Activated T-cell treated with anti-CD3 and anti-CD28 coated beads, Interleukin-2, amount 50 U/mL, for 72 hours (primary cell): ENCODE measurements at places on chromosomes 6 and 20. TPM values are rescaled to one million over a fixed set of nuclear protein-coding genes. Genes with fewer than 3 reads are reported as not detected.
A peak's percentile ranks its signal among the peaks of the same experiment; 100 is the strongest.

GRCh38 chr20:2348336-2348735, 32.4 kb upstream of the TGM6 start:
- no peak for DNase-seq
- H3K4me1 ChIP-seq: peaks cover 7% of the 10 kb centered on the region
- no peak overlapping the region for H3K27ac ChIP-seq
- no peak overlapping the region for H3K4me3 ChIP-seq

- H3K4me1 ChIP-seq: no peaks in the 10 kb centered on the region
- DNase-seq: no peak
- no peaks in the 10 kb centered on the region for H3K36me3 ChIP-seq
- no peak overlapping the region for H3K27ac ChIP-seq
- H3K27me3 ChIP-seq: peaks cover 50% of the 10 kb centered on the region
- no peak overlapping the region for H3K4me3 ChIP-seq
These were observed 73.7 kb upstream of the EXOC2 start for GRCh38 chr6:766625-767024.

DNA sequence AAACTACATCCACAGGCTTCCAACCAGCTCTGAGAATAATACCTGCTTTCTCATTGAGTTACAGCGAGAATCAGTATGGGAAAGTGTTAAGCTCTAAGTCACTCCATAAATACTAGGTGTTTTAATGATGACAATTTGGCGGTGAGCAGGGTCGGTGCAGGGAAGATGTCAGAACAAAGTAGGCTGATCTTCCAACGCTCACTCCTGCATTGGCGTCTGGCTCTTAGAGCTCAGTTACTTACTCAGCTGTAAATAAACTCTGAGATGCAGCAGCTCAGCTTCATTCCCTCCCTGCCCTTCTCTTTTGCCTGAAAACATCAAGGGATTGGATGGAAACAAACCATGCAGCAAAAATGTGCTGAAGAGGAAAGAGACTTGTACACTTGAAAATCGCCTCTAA, 102.5 kb upstream of the SPACA1 start:
- no peaks in the 10 kb centered on the region for H3K4me1 ChIP-seq
- no peak overlapping the region for H3K4me3 ChIP-seq
- DNase-seq: no peak
- H3K27me3 ChIP-seq: peaks cover 44% of the 10 kb centered on the region
- H3K27ac ChIP-seq: no peak overlapping the region
- no peaks in the 10 kb centered on the region for H3K36me3 ChIP-seq

DNA sequence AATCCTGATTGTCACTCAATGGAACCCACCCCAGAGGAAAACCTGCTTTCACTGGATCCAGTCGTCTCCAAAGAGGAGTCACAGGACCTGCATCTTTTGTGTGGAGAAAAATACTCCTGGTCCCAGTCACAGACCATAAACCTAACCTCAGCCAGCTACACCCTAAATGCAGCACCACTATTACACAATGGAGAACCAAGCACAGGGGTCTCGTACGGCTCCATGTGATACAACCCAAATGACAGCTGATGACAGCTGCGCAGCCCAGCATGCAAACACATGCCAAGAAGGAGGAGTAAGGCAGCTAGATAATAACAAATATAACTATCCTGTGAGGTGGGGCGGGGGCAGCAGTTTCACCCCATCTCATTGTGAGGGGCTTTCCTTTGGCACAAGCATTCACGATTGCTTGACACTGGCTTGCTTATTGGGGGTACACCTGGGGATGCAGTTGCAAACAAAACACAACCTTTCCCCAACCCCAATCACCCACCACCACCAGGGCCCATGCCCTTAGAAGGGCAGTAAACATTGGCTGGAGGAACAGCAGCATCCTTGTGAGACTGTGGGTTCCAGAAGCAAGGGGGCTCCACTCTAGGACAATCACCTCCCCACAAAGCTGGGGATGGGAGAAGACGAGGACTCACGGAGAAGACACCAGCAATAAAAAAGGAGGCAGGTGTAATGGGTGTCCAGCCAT, 51.5 kb downstream of the TRERF1 start:
- no peaks in the 10 kb centered on the region for H3K27me3 ChIP-seq
- H3K4me1 ChIP-seq: peaks cover 79% of the 10 kb centered on the region
- DNase-seq: no peak
- peak overlapping the region; percentile 27 for H3K4me3 ChIP-seq

DNA sequence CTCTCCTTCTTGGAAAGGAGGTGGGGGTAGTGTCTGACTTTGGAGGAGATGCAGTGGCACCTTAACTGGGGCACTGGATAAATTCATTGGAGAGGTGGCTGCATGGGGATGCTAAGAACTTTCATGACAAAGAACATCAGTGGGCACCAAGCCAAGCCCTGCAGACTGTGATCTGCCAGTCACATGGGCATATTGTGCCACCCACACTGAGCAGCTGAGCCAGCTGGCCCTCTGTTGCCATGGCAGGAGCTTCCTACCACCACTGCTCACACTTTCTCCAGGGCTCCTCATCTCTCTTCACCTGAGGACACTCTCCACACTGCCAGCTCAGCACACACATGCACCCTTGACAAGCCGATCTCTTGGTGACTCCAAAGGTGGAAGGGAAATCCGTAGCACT, 715.6 kb downstream of the QKI start:
- H3K36me3 ChIP-seq: no peaks in the 10 kb centered on the region
- H3K27ac ChIP-seq: no peak overlapping the region

- H3K27me3 ChIP-seq: peaks cover 7% of the 10 kb centered on the region
- DNase-seq: no peak
- no peaks in the 10 kb centered on the region for H3K36me3 ChIP-seq
- no peak overlapping the region for H3K27ac ChIP-seq
- H3K4me3 ChIP-seq: no peak overlapping the region
- H3K4me1 ChIP-seq: no peaks in the 10 kb centered on the region
These were observed 61.3 kb upstream of the ZNFX1 start for GRCh38 chr20:49339123-49339522.

DNA sequence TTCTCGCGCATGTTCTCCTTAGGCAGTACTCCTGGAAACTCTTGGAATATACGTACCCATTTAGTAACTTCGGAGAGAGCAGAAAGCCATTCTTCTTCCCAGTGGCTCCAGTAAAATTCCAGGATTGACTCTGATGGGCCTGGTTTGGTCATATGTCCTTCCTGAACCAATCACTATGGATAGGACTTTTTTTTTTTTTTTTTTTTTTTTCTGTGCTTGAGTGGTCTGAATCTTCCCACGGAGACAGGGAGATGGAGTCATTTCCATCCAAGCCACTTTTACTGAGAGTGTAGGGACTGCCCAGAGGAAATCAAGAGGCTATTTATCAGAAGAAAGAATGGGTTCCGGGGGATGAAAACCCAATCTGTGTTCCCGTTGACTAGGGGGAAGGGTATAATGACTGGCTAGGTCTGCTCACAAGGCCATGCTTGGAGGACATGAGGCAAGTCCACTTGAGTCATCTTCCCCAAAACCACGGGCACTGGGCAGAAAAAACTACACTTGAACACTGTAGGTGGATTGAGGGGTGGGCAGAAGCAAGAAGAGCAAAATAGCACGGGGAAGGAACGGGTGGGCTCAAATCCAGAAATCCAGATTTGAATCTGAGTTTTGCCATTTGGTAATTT, 35.4 kb upstream of the MRPS18A start:
- H3K27ac ChIP-seq: no peak overlapping the region
- H3K4me1 ChIP-seq: peaks cover 46% of the 10 kb centered on the region
- no peak for DNase-seq
- no peak overlapping the region for H3K4me3 ChIP-seq

GRCh38 chr6:43517505-43518357, 842 bp downstream of the POLR1C start:
- H3K27me3 ChIP-seq: no peaks in the 10 kb centered on the region
- peaks cover 6% of the 10 kb centered on the region for H3K36me3 ChIP-seq
- no peak overlapping the region for H3K4me3 ChIP-seq
- DNase-seq: no peak
- peaks cover 5% of the 10 kb centered on the region for H3K4me1 ChIP-seq

- DNase-seq: no peak
- no peak overlapping the region for H3K4me3 ChIP-seq
- H3K27me3 ChIP-seq: no peaks in the 10 kb centered on the region
- peaks cover 17% of the 10 kb centered on the region for H3K4me1 ChIP-seq
These were observed 16.1 kb upstream of the ZBTB22 start for GRCh38 chr6:33333666-33334065.

DNA sequence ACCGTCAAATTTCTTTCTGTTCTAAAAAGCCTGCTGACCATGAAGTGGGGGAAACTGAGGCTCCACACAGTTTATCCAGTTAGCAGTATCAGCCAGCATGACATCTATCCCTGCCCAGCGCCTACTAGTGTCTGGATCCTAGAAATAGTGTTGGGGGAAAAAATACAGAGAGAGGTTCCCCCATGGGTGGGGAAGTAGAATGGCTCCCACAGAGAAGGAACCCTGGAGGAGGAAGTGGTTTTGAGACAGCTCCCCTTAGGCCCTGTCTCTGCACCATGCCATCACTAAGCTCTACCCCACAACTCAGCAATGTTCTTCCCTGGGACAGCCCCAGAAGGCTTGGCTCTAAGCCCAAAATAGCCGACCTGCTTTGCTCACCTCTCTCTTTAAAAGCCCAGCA, 153.4 kb downstream of the MBOAT1 start:
- no peak overlapping the region for H3K4me3 ChIP-seq
- H3K36me3 ChIP-seq: no peaks in the 10 kb centered on the region
- no peak for DNase-seq
- peaks cover 5% of the 10 kb centered on the region for H3K4me1 ChIP-seq
- no peaks in the 10 kb centered on the region for H3K27me3 ChIP-seq

GRCh38 chr20:38779247-38780097, 26.0 kb upstream of the PPP1R16B start:
- peaks cover 3% of the 10 kb centered on the region for H3K36me3 ChIP-seq
- H3K27ac ChIP-seq: no peak overlapping the region
- no peaks in the 10 kb centered on the region for H3K27me3 ChIP-seq
- peak overlapping the region; percentile 47 for H3K4me3 ChIP-seq

DNA sequence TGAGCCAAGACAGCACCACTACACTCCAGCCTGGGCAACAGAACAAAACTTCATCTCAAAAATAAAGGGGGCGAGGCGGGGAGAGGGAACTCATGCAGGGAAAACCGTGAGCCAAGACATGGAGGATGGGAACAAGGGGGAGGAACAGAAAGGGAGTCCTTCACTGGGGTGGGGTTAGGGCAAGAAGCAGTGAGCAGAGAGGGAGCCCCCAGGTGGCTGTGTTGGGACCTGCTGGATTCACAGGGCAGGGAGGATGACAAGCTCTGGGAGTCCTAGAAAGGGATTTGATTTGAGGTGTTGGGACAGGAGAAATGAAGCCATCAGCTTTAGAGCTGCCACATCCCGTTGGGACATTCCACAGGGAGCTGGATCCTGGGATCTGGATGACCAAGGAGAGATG, 90.6 kb upstream of the TOP1 start:
- H3K27ac ChIP-seq: no peak overlapping the region
- H3K4me3 ChIP-seq: no peak overlapping the region
- H3K4me1 ChIP-seq: peaks cover 9% of the 10 kb centered on the region
- H3K36me3 ChIP-seq: peaks cover 4% of the 10 kb centered on the region
- H3K27me3 ChIP-seq: peaks cover 10% of the 10 kb centered on the region

- peak; percentile 27 for DNase-seq
- H3K27ac ChIP-seq: no peak overlapping the region
- H3K36me3 ChIP-seq: no peaks in the 10 kb centered on the region
- peaks cover 16% of the 10 kb centered on the region for H3K4me1 ChIP-seq
These were observed 1.5 kb upstream of the CPNE5 start for GRCh38 chr6:36840432-36841403.

GRCh38 chr6:29777310-29777709, 50.3 kb upstream of the HLA-G start:
- H3K27ac ChIP-seq: no peak overlapping the region
- no peaks in the 10 kb centered on the region for H3K4me1 ChIP-seq
- peaks cover 39% of the 10 kb centered on the region for H3K27me3 ChIP-seq
- H3K4me3 ChIP-seq: no peak overlapping the region

GRCh38 chr6:47651505-47651944, 46.9 kb upstream of the ADGRF4 start:
- no peaks in the 10 kb centered on the region for H3K27me3 ChIP-seq
- no peaks in the 10 kb centered on the region for H3K36me3 ChIP-seq
- no peak overlapping the region for H3K4me3 ChIP-seq
- no peak for DNase-seq
- no peak overlapping the region for H3K27ac ChIP-seq
- H3K4me1 ChIP-seq: peaks cover 7% of the 10 kb centered on the region

GRCh38 chr6:152002306-152002705, 194.8 kb downstream of the ESR1 start:
- no peak for DNase-seq
- H3K4me3 ChIP-seq: no peak overlapping the region
- H3K27ac ChIP-seq: no peak overlapping the region
- H3K27me3 ChIP-seq: no peaks in the 10 kb centered on the region
- H3K36me3 ChIP-seq: no peaks in the 10 kb centered on the region
- H3K4me1 ChIP-seq: no peaks in the 10 kb centered on the region

GRCh38 chr20:62817975-62818591, 1.2 kb downstream of the COL9A3 start:
- no peak overlapping the region for H3K4me3 ChIP-seq
- H3K27me3 ChIP-seq: peaks cover 17% of the 10 kb centered on the region
- DNase-seq: no peak
- peaks cover 7% of the 10 kb centered on the region for H3K4me1 ChIP-seq

DNA sequence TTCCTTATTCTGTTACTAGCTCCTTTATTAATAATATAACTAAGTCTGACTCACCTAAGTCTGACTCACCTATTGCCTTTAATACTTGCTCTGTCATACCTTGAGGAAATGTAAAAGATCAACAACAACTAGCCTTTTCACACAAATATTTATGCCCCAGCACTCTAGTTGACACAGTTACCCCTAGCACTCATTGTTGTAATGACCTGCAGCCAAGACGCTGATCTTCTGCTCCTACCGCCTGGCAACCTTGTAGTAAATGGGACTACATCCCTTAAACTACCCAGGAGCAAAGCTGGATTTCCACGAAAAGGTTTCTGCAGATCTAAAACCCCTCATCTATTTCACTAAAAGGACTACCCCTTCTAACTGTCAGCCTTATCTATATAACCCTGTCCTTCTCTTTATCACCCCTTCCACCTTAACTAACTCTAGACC, 90.0 kb downstream of the PLG start:
- H3K27ac ChIP-seq: no peak overlapping the region
- H3K27me3 ChIP-seq: no peaks in the 10 kb centered on the region
- H3K36me3 ChIP-seq: peaks cover 7% of the 10 kb centered on the region
- no peak overlapping the region for H3K4me3 ChIP-seq

- no peaks in the 10 kb centered on the region for H3K27me3 ChIP-seq
- H3K36me3 ChIP-seq: no peaks in the 10 kb centered on the region
- H3K4me3 ChIP-seq: no peak overlapping the region
- no peak for DNase-seq
- H3K27ac ChIP-seq: no peak overlapping the region
These were observed 96.5 kb upstream of the TBX18 start for GRCh38 chr6:84860920-84861319.

GRCh38 chr20:45469336-45470261, at the start of gene WFDC2:
Gene WFDC2 (plus strand): TSS chr20:45469753. CDS start chr20:45469782, 29 bp downstream.
- H3K4me1 ChIP-seq: no peaks in the 10 kb centered on the region
- peak within 1 kb of the TSS; percentile 68 for H3K4me3 ChIP-seq
- peak; percentile 8 for DNase-seq
- no peak within 1 kb of the TSS for H3K27ac ChIP-seq
- H3K36me3 ChIP-seq: no peaks in the 10 kb centered on the region

Gene VSTM2L
- total RNA-seq: not detected

Gene DCDC2
- total RNA-seq: 0.12 TPM

Gene HLA-DQB1
- total RNA-seq: 2.5 TPM

Gene OR12D3
- total RNA-seq: not detected

Gene PERP
- 8.5 TPM for total RNA-seq

Gene HCRTR2
- not detected for total RNA-seq

Gene CRNKL1
- 27.9 TPM for total RNA-seq

Gene PGC
- not detected for total RNA-seq

Gene CDK5RAP1
- 64.2 TPM for total RNA-seq

Gene HEY2
- total RNA-seq: not detected

Gene FKBP5
- total RNA-seq: 120 TPM
